Smooth muscle cell of the coronary artery (primary cell): ENCODE measurements at places on chromosomes 6 and 20. TPM values are rescaled to one million over a fixed set of nuclear protein-coding genes. Genes with fewer than 3 reads are reported as not detected.

The ACTL10 gene
- 1.5 and 2.8 TPM in 2 replicates for total RNA-seq

The MAS1 gene
- total RNA-seq: under 0.01 TPM in 1 of 2 replicates, not detected in the other

The RNGTT gene
- 8.9 and 18.0 TPM in 2 replicates for total RNA-seq

The KIF13A gene
- 42.8 and 56.2 TPM in 2 replicates for total RNA-seq

The NOTCH4 gene
- 0.82 and 1.5 TPM in 2 replicates for total RNA-seq

The PRR18 gene
- not detected in 2 replicates for total RNA-seq

The DOK5 gene
- total RNA-seq: 21.9 and 28.4 TPM in 2 replicates

The CDSN gene
- not detected in 2 replicates for total RNA-seq

The MLN gene
- not detected in 2 replicates for total RNA-seq

The FOXQ1 gene
- not detected in 2 replicates for total RNA-seq

The SLC17A2 gene
- total RNA-seq: not detected in 2 replicates

The GPR6 gene
- total RNA-seq: not detected in 2 replicates
